ENCODE measurements at places on chromosomes 5 and 9.
A peak's percentile ranks its signal among the peaks of the same experiment; 100 is the strongest.

- DNase-seq, result no peak
These were observed 24.8 kb downstream of the SARDH start for GRCh38 chr9:133713150-133713959.

- DNase-seq, result no peak
These were observed 5.8 kb upstream of the PPARGC1B start for GRCh38 chr5:149724130-149724840.

DNA sequence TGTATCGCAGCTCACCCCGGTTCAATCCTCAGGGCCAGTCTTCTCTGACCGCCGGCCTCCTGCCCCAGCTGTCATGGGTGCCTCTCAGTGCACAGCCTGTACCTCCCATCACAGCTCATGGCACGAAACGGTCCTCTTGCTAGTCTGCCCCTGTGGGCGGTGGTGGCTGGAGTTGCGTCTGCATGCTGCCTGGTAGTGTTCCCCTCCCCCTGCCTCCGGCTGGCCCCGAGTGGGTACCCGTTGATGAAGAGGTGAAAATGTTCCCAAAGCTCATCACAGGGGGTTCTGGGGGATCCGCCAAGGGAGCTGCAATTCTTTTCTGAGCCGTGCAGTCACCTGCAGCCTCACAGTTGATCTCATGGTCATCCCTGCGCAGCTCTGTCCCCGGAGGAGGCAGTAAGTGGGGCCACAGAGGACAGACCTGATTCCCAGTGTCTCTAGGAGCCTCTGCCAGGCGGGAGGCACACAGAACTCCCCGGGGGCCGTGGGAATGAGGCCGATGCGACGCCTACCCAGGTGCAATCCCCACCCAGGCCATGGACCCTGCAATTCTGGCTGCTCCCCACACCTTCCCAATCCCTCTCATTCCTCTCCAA lies 34.7 kb upstream of the FIBCD1 start:
- DNase-seq, result no peak

DNA sequence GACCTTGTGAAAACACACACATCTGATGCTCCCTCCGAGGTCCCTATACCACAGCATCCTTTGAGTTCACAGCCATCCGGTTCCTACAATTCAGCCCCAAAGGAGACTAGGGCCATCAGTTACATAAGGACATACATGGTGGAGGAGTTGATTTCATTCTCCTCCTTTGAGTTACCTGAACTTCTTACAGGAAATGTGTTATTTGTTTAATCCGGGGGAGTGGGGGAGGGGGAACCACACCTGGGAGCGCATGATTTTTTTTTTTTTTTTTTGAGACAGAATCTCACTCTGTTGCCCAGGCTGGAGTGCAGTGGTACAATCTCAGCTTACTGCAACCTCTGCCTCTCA lies 30.7 kb downstream of the SEMA4D start:
- no peak for DNase-seq

GRCh38 chr5:110329955-110330525 lies 396.4 kb downstream of the TMEM232 start:
- DNase-seq, result no peak

DNA sequence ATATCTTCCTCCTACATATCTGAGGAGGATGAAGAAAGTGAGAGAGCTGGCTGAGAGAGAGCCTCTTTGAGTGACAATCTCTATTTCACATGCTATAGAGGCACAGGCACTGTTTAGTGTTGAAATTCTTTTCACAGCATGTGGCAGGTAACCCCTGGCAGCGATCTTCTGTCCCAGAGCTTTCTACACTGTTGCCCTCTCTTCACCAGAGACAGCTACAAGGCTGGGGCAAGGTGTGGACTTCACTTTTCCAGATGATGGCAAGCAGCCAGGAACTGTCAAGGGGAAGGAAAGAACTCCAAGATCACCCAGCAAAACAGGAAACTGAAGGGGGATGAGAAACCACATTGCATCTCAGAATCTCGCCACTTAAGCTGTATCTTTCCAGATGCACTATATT lies 205.2 kb downstream of the CAAP1 start:
- DNase-seq, result no peak

DNA sequence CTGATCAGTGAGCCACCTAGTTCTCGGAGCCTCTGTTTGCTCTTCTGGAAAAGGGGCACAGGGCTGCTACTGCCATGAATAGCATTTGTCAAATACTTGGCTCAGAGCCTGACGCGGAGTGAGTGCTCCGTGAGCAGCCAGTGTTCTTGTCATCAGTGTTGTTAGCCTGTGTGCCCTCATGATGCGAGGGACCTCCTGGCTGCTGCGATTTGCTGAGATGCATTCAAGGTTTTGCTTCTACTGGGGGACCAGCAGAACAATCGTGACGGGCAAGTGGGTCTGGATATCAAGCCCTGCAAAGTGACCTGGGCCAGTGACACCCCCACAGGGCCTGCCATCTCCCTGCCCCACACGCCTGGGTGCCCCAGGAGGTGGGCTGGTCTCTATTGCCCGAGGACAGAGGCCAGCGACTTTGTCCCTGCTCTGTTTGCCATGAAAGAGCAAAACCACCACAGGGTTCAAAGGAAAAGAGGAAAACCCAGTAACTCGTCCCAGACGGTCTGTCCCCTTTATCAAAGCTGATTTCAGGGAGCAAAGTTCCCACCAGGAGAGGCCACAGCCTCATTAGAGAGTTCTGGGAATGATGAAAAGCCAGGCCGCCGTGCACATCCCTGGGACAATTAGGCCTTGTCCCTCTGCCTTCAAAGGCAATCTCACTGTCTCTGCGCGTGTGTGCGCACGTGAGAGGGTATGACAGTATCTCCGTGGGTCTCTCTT lies 86.5 kb upstream of the LMX1B start:
- no peak for DNase-seq

GRCh38 chr9:5113994-5114748 lies 71.3 kb downstream of the INSL6 start:
- DNase-seq, result no peak

DNA sequence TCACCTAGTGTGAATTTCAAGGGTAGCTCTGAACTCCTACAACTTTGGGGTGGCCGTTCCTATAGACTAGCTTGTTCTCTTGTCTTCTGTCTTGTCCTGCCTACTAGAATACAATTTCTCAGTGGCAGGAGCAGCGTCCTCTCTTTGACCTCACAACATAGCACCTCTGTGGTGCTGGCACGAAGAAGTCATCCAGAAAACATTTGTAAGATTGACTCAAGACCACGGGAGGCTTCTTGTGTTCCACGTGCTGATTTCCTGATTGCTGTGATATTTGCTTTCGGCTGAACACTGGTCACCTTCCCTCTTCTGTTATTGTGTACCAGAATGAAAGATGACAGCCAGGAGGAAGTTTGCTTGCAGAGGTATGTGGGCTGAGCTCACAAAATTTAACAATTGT lies 27.0 kb downstream of the SLC1A1 start:
- no peak for DNase-seq

DNA sequence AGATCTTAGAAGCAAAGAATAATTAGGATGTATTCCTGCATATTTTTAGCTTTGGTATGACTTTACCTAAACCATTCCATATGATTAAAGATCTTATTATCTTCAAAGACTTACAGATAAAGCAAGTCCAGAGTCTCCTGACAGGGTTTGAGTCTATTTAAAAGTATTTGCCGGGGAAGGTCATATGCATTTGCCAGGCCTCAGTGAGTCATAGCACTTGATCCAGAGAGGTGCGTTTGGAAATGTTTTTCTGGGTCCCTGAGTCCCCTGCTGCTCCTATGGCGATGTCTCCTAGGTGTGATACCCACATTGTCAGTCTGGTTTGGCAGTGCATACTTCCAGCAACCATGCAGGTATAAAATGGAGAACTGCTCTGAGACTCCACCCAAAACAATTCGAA lies 217.0 kb downstream of the FBXL7 start:
- DNase-seq, result no peak

GRCh38 chr5:89908876-89909275 lies 500.7 kb downstream of the CETN3 start:
- no peak for DNase-seq

DNA sequence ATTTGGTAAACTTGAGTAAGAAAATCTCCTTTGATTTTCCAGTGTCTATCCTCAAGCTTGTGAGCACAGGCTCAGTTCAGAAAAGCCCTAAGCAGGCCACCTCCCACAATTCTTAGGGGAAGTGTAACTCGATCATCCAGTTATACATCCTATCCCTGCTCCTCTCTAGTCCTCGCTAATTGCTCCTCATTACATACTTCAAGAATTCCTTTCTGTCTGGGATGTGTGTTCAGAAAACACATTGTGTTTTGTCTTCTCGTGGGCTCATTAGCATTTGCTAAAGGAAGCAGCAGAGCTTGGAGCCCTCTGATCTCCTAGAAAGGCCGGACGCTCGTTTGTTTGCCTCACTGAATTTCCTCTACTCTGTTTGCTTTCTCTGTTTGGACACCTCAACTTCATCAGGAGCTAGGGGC lies 268.2 kb upstream of the RFX3 start:
- DNase-seq, result no peak

GRCh38 chr5:11248966-11249365 lies 487.9 kb upstream of the DAP start:
- DNase-seq, result no peak

- no peak for DNase-seq
These were observed 190.9 kb downstream of the GADD45G start for GRCh38 chr9:89795538-89796195.

GRCh38 chr5:93076096-93076495 lies 504.9 kb downstream of the NR2F1-AS1 start:
- no peak for DNase-seq

DNA sequence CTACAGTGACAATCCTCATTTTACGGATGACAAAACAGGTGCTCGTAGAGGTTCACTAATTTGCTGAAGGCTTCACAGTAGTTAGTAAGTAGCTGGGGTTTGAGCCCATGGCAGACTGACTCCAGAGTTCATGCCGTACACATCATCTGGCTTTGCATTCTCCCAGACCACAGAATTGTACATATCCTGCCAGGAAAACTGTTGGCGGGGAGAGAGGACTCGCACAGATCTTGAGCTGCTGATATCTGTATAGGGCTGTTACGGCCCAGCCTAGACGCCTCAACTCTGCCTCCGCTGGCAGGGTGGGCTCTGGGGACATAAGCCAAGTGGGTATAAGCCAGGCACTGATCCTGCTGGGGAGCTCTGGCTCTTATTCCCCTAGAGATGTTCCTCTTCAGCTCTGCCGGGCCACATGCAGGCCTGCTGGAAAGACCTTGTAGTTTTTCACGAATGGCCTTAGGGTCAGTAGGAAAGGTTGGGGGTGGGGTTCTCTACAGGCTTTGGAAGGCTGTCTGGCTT lies 16.3 kb downstream of the LARP1 start:
- no peak for DNase-seq

- DNase-seq, result no peak
These were observed 480.1 kb upstream of the SMARCA2 start for GRCh38 chr9:1535051-1535450.

- no peak for DNase-seq
These were observed 2.3 kb upstream of the MAN1B1 start for GRCh38 chr9:137084526-137084925.

- no peak for DNase-seq
These were observed 22.6 kb upstream of the CSF1R start for GRCh38 chr5:150108711-150109514.

GRCh38 chr5:177310757-177311391 lies 824 bp downstream of the MXD3 start:
- DNase-seq, result no peak

DNA sequence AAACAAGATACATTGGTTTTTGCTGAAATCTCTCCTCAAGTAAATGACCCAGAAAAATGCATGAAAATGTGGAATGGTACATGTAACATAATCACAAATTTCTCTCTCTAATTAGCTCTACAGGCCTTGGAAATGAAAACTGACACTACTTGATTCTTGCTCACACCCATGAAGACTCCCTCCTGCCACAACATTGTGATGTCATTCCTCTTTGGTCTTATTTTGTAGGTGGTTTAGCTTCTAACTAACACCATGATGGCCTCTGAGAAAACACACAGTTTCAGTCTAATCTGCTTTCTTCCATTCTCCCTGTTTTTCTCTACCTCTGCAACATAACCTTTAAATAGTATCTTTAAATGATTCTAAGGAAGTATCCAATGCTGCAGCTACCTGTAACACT lies 78.6 kb upstream of the FAM174A start:
- DNase-seq, result no peak

GRCh38 chr5:72848474-72849428 lies 32.3 kb downstream of the TNPO1 start:
- peak; percentile 50 for DNase-seq

DNA sequence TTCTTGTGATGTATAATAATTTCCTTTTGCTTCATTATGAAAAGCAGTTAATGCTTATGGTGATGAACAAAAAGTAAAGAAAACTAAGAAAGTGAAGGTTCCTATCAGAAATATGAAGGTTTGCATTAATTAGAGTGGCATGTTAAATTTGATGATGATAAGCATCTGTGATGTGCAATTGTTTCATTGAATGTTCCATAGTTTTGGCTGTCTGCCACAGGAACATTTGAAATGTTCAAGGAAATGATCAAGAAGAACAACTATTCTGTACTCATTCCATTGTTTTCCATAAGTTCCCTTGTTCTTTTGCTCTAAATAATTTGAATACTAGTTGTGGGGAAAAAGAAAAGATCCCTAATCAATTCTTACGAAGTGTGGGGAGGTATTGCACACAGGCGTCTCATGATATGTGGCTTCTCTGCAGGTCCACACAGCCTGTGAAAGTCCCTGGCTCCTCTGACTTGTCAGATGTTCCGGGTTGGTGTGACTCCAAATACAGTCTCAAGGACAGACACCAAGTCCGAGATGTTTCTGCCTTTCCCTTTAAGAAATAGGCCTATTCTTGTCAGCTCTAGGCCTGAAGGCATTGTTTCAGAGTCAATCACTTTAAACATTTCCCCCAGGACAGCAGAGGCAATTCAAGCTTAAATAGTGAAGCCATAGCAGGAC lies 152.6 kb upstream of the MAST4 start:
- DNase-seq, result no peak

GRCh38 chr5:371811-372555 lies 50.5 kb downstream of the AHRR start:
- DNase-seq, result no peak

GRCh38 chr5:144429405-144429804 lies 258.7 kb downstream of the KCTD16 start:
- DNase-seq, result no peak

GRCh38 chr5:172635038-172635437 lies 6.0 kb upstream of the NEURL1B start:
- DNase-seq, result no peak

GRCh38 chr5:147782110-147783028 lies at the start of gene JAKMIP2:
Gene JAKMIP2 (minus strand): TSS chr5:147782728. CDS start chr5:147671806, 110,922 bp downstream.
- peak; percentile 51 for DNase-seq

GRCh38 chr5:120108586-120109248 lies 355.4 kb upstream of the PRR16 start:
- no peak for DNase-seq

DNA sequence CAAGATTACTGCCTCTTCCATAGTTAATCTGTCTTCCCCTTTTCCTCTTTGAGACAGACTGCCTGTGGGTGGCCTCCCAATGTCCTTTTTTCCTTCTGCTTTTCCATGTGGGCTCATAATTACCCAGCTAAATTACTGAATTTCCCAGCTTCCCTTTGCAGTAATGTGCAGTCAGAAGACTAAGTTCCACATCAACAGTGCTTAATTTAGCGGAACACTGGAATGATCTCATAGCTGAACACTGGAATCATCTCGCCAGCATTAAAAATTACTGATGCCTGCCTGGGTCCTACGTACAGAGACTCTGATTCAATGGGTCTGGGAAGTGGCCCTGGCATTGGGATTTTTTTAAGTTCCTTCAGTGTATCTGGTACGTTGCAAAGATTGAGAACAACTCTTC lies 84.3 kb downstream of the DNAH5 start:
- no peak for DNase-seq

- DNase-seq, result no peak
These were observed 293.2 kb upstream of the CLINT1 start for GRCh38 chr5:158152136-158152535.

Measured in T-helper 1 cell (primary cell).